ENCODE measurements at places on chromosomes 4 and X.

GRCh38 chrX:17361620-17362019, 13.4 kb upstream of the NHS start:
- DNase-seq = no peak

GRCh38 chr4:174538123-174538875, 16.0 kb upstream of the HPGD start:
- no peak for DNase-seq

DNA sequence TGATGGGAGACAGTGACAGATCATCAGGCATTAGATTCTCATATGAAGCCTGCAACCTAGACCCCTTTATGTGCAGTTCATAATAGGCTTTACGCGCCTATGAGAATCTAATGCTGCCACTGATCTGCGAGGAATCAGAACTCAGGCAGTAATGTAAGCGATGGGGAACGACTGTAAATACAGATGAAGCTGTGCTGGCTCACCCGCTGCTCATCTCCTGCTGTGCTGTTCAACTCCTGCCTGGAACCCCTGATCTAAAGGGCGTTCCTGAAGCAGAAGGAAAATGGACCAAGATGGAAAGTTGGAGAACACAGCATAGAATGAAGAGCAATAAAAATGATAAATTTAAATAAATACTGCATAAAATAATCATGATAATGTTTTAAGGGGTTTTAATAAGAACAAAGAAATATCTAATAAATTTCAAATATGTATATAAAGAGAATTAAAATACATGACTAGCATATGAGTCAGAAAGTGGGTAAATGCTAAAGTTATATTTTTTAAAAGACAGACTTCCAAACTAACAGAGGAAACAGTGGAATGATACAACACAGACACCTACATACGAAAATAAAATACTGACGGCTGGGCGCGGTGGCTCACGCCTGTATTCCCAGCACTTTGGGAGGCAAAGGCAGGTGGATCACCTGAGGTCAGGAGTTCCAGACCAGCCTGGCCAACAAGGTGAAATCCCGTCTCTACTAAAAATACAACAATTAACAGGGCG, 59.2 kb downstream of the RBM47 start:
- no peak for DNase-seq

- DNase-seq = no peak
Observed at GRCh38 chr4:163959932-163960331, 465.4 kb downstream of the TMA16 start.

- no peak for DNase-seq
Observed at GRCh38 chr4:85722807-85723206, 247.9 kb downstream of the ARHGAP24 start.

Data from NCI-H2107 (cell line).